ENCODE measurements at places on chromosomes 12 and 14.
A peak's percentile ranks its signal among the peaks of the same experiment; 100 is the strongest.

DNA sequence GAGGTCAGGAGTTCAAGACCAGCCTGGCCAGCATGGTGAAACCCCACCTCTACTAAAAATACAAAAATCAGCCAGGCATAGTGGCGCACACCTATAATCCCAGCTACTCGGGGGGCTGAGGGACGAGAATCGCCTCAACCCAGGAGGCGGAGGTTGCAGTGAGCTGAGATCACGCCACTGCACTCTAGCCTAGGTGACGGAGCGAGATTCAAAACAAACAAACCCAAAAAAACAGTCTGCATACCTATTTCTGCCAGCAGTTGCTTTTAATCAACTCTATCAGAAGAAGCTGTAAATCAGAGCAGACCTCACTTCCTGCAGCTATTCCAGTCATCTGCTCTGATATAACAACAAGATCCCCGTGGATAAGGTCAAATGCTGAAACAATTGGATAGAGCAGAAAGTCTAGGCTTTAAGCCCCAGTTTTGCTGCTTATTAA, 50.5 kb downstream of the LIMA1 start:
- DNase-seq, result no peak

GRCh38 chr12:32828120-32828519, 68.5 kb downstream of the PKP2 start:
- DNase-seq, result peak; percentile 30

- DNase-seq, result no peak
These were observed 27.0 kb upstream of the HIF1A start for GRCh38 chr14:61668282-61668681.

DNA sequence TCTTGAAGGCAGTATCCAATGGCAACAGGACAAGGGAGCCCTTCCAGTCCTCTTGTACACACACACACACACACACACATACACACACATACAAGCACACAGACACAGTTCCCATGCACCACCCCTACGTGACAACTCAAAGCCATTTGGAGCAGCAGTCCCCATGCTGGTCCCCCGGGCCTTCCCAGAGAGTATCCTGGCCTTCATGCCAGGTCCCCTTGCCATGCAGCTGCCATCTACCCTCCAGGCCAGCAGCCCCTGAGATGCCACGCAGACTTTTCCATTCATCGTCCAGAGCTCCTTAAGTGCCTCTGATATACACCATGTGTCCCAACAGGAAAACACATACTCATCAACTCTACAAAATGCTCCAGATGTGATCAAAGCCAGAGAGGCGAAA, 159.5 kb downstream of the ANO2 start:
- no peak for DNase-seq

- DNase-seq, result no peak
These were observed 13.9 kb downstream of the ADGRD1 start for GRCh38 chr12:130967636-130968035.

- no peak for DNase-seq
These were observed 10.7 kb downstream of the UBE3B start for GRCh38 chr12:109488051-109488665.

- DNase-seq, result no peak
These were observed 50.7 kb downstream of the ACSM4 start for GRCh38 chr12:7354529-7354928.

GRCh38 chr14:77200406-77200985, 18.9 kb downstream of the TMEM63C start:
- DNase-seq, result no peak

DNA sequence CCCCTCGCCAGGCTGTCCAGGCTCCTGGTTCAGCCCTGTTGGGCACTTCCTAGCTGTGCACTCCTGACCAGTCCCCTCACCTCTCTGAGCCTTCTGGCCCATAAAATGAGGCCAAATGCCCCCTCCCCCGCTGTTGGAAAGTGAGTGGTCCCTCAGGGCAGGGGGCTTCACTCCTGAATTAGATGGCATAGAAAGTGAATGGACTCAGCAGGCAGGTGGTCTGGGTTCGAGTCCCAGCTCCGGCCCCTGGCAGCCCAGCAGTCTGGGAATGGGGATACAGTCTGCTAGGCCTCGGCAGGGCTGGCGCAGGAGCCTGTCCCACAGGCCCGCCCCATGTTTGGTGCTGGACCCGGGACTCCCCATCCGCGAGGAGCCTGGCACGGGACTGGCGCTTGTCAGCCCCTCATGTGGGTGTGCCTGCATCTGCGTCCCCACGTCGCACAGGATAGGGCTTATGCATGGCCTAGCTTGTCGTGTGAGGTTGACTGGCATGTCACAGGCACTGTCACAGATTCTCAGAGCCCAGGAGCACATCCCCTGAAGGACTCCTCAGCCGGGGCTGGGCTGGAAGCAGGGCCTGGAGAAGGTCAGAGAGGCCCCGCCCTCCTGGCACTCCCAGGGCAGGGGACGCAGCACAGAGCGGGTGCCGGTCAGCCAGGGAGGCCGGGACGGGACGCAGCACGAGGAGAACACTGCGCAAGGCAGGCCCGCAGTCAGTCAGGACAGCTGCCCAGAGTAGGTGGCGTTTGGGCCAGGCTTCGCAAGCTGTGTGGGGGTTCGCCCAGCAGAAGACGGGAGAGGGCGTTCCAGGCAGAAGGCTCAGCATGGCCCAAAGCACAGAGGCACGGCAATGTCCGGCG, 40.5 kb downstream of the DIO3 start:
- DNase-seq, result no peak

DNA sequence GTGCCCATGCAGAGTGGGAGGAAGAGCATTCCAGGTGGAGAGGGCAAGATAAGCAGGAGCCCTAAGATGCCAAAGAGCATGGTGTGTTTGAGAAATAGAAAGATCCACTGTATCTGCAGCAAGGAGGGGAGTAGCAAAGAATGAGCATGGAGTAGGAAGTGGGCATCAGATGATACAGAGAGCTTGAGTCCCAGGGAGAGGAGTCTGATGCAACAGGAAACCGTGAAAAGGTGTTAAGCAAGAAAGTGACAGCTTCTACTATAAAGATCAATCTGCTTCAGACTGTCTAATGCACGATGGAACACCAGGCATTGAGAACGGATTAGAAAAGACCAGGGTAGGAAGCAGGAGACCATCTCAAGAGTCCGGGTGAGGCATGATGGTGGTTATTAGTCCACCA, 12.3 kb upstream of the GPRC5D start:
- DNase-seq, result no peak

DNA sequence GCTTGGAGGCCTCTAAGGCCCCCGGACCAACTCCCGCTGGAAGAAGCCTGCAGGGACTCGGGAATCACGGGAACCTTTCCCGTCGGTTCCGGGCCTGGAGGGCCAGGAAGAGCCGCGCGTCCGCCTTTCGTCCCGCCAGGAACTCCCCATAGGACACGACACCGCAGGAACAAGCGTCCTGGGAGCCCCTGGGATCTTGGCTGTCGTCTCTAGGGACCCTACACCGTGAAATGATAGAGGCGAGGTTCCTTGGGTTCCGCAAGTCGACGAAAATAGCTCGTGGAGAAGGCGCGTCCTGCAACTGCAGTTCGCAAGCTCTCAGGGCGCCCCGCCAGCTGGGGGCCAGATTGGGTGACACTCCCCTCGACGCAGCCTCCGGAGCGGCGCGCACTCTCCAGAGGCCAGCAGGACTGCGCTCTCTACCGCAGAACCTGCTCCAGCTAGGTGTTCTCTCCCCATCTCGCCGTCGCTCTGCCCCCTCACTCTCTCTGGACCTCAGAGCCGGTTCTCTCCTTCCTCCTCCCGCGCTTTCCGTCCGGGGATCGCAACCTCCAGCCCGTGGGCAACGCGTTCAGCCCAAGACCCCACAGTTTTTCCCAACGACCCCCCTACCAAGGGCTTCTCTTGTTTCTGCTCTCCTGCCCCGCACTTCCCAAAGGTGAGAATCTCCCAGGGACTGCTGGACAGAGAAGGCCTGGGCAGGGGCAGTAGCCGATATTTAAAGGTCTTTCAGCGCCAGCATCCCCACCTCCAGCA, 776 bp downstream of the BMP4 start:
- peak; percentile 34 for DNase-seq

- peak; percentile 99 for DNase-seq
These were observed 244.4 kb downstream of the ZFP36L1 start for GRCh38 chr14:68548194-68549076.

DNA sequence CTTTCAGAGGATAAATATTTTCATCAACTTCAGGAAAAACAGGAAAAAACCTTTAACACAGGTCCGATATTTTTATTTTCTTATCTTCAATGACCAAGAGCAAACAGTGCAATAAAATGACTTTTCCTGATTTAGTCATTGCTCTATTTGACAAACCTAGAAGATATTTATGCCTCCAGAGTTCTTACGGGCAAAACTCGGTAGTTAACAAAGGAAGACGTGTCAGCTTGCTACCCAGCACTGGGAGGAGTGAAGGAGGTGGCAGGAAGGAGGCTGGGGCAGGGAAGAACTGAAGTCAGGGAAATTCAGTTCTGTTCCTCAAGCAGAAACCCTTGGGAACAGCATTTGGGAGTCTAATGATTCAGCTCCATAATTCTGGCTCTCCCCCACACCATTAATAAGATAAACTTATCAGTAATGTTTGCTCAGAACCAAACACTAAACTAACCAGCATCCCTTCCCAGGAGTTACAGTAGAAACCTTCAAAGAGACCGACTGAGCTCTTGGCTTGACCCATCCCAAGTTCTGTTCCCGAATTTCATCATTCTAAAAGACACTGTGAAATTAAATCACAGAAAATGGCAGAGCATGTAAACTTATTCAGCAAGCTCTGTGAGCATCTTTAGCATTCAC, 163.3 kb downstream of the APAF1 start:
- DNase-seq, result no peak

DNA sequence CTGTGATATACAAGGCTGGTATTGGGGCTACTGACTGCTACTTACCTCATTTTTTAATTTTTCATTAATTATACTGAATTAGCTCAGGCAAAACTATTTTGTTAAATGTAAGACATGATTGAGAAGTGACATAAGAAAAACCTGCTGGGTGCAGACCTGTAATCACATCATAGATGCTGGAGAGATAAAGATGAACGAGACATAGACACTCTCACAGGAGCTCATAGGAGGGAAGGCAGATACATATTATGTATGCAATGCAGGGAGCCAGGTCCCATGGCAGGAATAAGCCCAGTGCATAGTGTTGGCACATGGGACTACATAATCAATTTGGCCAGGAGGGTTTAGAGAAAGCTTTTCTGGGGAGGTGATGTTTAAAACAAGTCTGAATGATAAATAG, 74.9 kb downstream of the PRKCH start:
- no peak for DNase-seq

GRCh38 chr14:69318901-69319475, 59.0 kb downstream of the GALNT16 start:
- DNase-seq, result no peak

- no peak for DNase-seq
These were observed 6.7 kb downstream of the BAG5 start for GRCh38 chr14:103555559-103556337.

GRCh38 chr12:11723993-11724392, 74.5 kb downstream of the ETV6 start:
- DNase-seq, result peak; percentile 96

- no peak for DNase-seq
These were observed 18.9 kb upstream of the CD27 start for GRCh38 chr12:6425590-6426531.

GRCh38 chr12:48924617-48925303, 532 bp downstream of the FKBP11 start:
- peak; percentile 32 for DNase-seq

GRCh38 chr14:24459331-24459730, 16.8 kb upstream of the SDR39U1 start:
- DNase-seq, result no peak

- DNase-seq, result no peak
These were observed 215.7 kb upstream of the CRY1 start for GRCh38 chr12:107309020-107309419.

DNA sequence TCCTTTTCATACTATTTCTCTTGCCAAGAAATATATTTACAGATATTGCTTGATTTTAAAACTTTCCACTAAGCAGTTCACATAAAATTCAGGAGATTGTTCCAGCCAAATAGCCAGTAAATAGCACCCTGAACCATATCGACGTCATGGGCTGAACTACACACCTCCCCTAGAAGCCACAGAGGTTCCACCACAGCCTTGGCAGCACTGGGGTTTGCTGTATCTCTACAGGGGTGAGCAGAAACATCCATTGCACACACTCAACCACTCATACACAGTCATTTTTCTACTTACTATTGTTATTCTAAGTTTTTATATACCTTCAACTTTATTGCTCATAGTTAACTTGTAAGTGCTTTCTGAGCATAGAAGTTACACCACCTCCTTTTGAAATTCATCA, 8.1 kb upstream of the EIF2S3B start:
- DNase-seq, result no peak

GRCh38 chr14:34629344-34629656, 648 bp downstream of the SNX6 start:
- DNase-seq, result no peak

GRCh38 chr14:68250927-68251768, 431.6 kb downstream of the RAD51B start:
- no peak for DNase-seq

DNA sequence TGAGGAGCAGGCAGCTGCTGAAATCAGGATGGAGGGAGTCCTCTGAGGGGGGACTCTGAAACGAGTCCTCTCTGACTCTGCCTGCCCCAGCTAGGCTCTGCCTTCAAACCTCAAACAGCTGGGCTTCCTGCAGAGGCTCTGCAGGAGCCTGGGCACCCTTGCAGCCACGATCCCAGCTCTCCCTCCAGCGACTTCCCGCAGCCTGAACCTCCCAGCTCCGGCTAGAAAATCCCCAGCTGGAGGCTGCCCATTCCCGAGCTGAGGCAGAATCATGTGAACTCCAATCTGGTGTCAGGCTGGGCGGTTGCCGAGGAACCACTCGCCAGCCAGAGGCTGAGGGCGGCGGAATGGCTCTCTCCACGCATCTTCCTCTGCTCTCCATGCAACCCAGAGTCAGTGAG, at the start of gene GPR68:
Gene GPR68 (minus strand): TSS at position 204 of the 401 bp plus-strand sequence. CDS start 9,654 bp downstream, outside the sequence.
- DNase-seq, result peak; percentile 69

GRCh38 chr12:65960820-65961189, 136.5 kb downstream of the HMGA2 start:
- DNase-seq, result no peak

- DNase-seq, result no peak
These were observed 4.3 kb upstream of the OTX2 start for GRCh38 chr14:56814519-56814959.

- no peak for DNase-seq
These were observed 19.9 kb downstream of the SH2B3 start for GRCh38 chr12:111425655-111426054.

DNA sequence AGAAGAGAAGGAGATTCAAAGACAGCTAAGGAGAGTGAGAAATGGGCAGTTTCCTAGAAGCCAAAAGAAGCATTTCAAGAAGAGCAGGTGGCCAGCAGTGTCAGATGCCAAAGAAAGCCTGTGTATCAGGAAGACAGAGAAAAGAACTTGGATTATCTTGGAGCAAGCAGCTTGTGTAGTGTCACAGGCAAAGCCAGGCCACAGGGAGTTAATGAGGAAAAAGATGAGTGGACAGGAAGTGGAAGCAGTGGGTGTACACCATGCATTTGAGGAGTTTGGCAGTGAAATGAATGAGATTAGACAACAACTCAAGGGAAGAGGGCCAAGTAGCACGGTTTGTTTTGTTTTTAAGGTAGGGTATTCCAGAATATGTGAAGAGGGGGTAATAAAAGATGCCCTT, 5.6 kb upstream of the MYH7 start:
- no peak for DNase-seq

GRCh38 chr12:68532204-68532886, 78.4 kb upstream of the RAP1B start:
- DNase-seq, result no peak
